ENCODE measurements at places on chromosomes 5 and 9. TPM values are rescaled to one million over a fixed set of nuclear protein-coding genes. Genes with fewer than 3 reads are reported as not detected.

DNA sequence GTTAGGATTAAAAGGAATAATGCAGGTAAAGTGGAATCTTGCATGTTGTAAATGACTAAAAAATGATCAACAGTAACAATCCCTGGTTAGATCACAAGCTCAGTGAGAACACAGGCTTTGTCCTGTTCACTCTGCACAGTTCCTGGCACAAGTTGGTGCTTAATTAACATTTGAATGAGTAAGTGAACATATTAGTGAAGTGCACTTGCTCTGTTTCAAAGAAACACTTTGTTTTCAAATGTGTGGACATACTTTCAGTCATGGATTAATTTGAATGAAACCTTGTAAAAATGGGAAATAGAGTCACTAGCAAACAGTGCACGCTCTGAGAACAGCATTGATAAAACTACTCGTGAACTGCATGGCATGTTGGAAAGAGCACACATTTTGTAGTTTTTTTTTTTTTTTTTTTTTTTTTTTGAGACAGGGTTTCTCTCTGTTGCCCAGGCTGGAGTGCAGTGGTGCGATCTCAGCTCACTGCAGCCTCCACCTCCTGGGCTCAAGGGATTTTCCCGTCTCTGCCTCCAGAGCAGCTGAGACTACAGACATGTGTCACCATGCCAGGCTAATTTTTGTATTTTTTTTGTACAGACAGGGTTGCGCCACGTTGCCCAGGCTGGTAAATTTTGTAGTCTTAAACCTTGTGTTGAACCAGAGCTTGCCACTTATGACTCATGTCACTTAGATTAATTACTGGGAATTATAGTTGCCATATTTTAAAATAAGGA lies 159.9 kb downstream of the LURAP1L start:
- DNase-seq = no peak

- DNase-seq = peak; percentile 79
These were observed 245.4 kb downstream of the MPDZ start for GRCh38 chr9:13033959-13034693.

The ASTN2 gene
- total RNA-seq = 3.5 TPM

DNA sequence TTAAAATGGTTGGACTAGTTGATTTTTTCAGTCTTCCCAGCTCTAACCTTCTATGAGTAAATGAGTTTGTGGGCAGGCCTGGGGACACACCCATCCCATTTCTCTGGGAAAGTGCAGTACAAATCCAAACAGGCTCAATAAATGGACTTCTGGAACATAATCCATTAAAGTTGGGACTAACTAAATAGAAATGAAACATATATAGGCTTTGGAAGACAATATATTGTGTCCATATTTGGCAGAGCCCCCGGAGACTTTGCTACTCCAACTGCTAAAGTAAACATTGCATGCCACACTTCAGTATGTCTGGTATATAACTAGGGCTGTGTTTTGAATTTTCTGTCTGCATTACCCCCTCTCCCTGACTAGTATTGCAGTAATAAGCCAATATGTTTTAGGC lies 191.4 kb upstream of the DAB2 start:
- no peak for DNase-seq

The PTGES2 gene
- 33.9 TPM for total RNA-seq

GRCh38 chr9:19988281-19988680 lies 199.4 kb upstream of the SLC24A2 start:
- no peak for DNase-seq

- DNase-seq = no peak
These were observed 122.5 kb downstream of the OXCT1 start for GRCh38 chr5:41747708-41748107.

The N4BP3 gene
- 0.18 TPM for total RNA-seq

DNA sequence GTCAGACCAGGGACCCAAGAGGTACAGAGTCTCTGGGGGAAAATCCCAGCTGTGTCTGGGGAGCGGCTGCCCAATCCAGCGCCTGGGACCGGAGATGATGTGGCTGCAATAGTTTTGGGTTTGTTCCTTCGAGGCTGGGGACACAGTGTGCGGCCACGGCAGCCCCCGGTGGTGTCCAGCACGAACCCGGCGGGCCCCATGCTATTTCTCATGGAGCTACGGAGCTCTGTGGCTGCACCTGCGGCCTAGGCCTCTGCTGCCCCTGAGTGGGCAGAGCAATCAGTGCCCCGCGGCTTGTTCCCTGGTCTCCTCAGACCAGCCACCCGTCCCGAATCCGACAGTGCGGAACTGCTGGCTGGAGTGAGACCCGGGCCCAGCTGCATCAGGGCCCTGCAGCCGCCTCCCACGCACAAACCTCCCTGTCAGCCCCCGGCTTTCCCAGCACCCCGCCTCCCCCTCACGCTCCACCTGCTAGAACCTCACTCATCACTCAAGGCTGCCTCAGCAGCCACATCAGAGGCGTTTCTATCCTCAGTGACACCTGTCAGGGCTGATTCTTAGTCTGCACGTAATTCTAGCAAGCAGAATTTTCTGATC lies 29.0 kb downstream of the SARDH start:
- DNase-seq = no peak

DNA sequence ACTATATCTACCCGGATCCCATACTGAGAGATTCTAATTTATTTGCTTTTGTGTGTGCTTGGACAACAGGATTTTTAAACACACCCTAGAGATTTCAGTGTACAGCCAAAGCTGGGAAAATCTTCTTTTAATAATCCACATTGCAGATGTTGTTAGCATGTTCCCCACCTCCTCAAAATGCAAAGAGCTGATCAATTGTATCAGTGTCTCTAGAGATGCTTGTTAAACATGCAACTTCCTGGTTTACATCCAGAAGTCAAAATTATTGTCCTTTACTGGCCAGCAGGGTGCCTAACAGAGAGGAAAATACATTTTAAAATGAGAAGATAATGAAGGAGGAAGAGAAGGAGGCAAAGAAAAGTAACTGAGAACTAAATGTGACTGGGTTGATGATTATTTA lies 793.3 kb downstream of the SEMA5A start:
- DNase-seq = no peak

- DNase-seq = no peak
These were observed 22.6 kb downstream of the STK10 start for GRCh38 chr5:172165465-172165864.

The DRD1 gene
- total RNA-seq = 0.18 TPM

DNA sequence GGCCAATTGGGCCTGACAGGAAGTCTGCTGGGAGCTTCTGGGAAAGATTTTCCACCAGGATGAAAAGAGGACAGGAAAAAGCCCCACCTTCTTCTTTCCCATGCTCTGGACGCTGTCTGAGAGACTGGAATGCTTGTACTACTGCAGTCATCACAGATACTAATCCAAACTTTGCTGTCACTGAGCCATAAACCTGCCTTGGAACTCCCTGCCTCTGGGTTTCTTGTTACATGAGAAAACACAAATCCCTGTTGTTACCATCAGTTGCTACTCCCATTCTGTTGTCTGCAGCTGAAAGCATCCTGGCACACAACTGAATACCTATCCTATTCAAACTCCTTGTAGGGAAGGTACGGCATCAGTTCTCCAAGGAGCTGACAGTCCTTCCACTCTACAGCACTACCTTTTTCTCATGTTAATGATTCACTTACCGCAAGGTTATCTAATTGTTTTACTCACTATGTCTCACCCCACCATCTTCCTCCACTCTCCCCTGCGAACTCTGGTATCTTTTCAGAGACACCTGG lies 167.5 kb downstream of the CDK5RAP2 start:
- peak; percentile 86 for DNase-seq

- no peak for DNase-seq
These were observed 161.7 kb upstream of the LHFPL2 start for GRCh38 chr5:78810098-78810920.

GRCh38 chr9:112184946-112185345 lies 9.8 kb upstream of the SUSD1 start:
- no peak for DNase-seq

- no peak for DNase-seq
These were observed 59.5 kb upstream of the RARS1 start for GRCh38 chr5:168426864-168427172.

DNA sequence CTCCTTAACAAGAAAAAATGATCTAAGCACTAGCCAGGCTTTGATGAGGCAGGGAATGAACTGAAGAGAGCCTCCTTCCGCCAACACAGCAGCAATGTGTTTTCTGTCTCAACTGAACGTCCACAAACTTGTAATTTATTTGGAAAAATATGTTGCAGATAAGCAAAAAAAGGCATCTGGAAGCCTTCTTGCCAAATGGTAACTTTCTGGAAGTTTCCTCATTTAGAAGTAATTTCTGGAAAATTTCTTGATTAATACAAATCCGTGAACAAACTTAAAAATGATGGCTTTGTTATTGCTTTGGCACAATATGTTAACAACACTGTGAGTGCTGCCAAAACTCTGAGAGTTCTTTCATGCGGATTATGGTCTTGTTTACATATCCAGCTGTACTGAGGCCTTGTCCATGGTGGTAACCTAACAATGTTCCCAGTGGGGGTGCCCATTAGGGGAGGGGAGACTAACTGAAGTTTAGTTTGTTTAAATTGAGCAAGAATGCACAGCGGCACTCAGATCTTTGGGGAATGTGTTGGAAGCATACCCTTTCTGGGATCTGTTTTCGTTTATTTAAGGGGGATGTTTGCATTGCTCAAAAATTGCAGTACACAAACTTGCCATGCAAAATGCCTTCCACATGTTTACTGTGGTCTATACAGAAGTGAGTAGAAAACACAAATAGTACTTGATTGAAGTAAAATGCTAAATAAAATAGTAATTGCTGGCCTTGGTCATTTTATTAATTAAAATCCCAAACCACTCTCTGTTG lies 334.7 kb downstream of the NR2F1-AS1 start:
- DNase-seq = peak; percentile 57

DNA sequence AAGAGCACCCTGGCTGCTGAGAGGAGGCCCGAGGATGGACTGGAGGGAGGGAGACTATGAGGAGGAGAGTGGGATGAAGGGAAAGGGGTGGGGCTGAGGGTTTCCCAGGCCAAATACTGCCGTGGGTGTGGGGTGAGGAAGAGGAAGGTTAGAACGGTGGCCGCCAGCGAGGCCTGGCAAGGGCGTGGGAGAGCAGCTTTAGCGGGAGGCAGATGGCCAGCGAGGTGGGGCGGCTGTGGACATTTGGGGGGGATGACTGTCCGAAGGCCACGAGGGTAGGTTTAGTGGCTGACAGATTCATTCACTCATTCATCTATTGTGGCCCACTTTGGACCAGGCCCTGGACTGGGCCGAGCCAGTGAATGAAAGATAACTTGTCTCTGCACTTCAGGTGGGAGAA lies 47.8 kb upstream of the NEURL1B start:
- no peak for DNase-seq

DNA sequence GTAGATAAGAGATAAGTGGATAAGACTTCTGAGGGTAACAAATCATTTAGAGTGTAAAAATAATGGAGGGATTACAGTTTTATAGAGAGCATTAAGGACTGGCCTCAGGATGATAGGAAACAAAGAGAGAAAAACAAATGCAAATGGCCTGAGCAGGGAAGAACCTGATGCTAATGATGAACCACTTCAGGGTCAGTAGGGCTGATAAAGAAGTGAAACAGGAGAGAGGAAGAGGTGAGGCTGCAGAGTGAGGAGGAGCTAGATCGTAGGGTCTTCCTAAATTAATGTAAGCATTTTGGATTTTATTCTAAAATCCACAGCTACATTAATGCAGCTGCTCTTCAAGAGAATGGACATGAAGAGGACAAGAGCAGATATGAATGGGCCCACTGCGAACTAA lies 698.0 kb upstream of the MEF2C start:
- no peak for DNase-seq

The PLEKHG4B gene
- not detected for total RNA-seq

- no peak for DNase-seq
These were observed 146.9 kb upstream of the IER5L start for GRCh38 chr9:129324808-129325502.

DNA sequence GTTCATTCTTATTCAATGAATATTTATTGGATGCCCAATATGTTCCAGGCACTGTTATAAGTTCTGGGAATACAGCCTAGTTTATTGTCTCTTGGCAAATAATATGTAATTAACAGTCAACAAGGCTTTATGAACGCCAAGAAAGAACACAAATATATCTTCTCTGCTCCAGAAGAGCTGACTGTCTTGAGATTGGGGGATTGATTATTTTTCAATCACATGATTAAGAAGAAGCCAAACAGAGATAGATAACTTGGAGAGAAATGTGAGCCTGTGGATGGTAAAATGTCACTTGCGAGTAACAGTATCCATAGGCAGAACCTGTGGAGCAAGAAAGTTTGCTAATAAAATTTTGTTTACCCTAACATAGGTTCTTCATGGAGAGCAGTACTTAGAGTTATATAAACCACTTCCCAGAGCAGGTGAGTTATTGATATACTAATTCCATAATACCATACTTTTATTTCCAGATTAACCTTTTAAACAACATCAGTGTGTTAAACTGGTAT lies 49.4 kb downstream of the HSD17B4 start:
- DNase-seq = no peak

The CAPSL gene
- total RNA-seq = not detected

The ARSI gene
- 2.1 TPM for total RNA-seq

DNA sequence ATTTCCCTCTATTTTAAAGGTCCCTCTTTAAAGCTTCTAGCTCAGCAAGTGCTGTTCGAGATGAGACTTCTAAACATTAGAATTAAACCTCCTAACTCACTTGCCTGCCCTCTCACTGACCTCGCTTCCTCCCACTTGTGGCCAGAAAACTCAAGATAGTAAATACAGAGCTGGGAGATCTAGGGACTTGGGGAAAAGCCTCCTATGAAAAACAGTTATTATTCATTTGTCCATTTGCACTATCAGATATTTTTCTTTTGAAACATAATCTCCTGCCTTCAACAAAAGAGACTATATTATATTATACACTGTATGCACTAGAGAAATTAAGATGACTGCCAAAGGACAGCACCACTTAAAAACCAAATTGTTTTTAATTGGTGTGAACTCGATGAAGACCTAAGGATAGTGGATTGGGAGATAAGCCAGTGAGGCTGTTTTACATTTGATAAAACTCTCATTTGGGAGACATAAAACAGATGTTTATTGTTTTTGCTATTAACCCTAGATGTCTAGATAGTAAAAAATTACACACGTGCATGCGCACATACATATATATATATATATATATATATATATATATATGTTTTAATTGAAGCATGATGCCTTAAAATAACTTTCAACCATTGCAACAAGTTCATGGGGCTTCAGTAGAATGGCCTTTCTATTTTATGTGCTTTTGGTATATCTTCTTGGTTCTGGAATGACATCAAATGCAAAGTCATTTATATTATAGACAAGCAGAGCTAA lies 229.4 kb downstream of the ADAMTSL1 start:
- peak; percentile 52 for DNase-seq

- peak; percentile 57 for DNase-seq
These were observed 919.6 kb upstream of the SEMA6A start for GRCh38 chr5:117494188-117494587.

DNA sequence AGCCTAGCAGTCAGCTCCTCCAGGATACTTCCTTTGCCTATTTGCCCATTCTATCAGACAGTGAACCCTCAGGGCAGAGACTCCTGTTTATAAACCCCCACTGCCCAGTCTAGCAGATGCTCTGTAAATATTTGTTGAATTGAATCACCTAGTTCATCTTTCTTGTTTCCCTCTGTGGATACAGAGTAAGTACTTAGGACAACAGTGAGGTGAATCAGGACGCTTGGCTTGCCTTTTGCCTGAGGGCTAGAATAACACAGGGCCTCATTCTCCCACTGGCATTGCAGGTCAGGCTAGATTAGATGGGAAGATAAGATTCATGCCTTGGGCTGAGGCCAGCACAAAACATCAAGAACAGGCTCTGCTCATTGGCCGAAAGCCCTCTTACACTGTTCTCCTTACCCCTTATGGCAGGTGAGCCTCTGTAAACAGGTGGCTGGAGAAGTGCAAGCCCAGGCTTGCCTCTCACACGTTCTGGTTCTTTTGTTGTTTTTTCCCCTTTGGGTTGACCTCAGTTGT lies 22.2 kb downstream of the TNFSF8 start:
- no peak for DNase-seq

The GNG10 gene
- total RNA-seq = 144 TPM

GRCh38 chr5:177473443-177474001 lies at the start of gene DBN1:
TSS of gene DBN1 (minus strand) at chr5:177473634. CDS start at chr5:177473521, 113 bp downstream.
- DNase-seq = peak; percentile 43
